ENCODE measurements at places on chromosomes 7 and 10. TPM values are rescaled to one million over a fixed set of nuclear protein-coding genes. Genes with fewer than 3 reads are reported as not detected.

Gene PCDH15
- not detected for total RNA-seq

Gene ADCY1
- 8.4 TPM for total RNA-seq

DNA sequence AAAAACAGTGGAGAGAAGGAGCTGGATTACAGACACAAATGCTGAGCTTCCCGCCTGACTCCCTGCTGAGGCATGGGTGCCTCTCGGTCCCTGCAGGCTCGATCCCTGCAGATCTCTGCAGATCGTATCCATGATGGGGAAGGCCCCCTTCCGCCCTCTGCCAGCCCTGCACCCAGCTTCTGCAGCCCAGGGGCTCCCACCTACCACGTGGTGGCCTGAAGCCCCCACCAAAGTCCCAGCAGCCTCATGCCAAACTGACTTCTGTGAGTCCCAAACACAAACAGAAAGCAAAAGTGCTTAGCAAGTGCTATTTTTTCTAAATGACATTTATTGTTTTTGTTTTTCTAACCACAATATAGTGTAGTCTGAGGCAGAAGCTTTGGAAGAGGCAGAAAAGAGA, 127.1 kb upstream of the CHST15 start:
- no peak for DNase-seq

DNA sequence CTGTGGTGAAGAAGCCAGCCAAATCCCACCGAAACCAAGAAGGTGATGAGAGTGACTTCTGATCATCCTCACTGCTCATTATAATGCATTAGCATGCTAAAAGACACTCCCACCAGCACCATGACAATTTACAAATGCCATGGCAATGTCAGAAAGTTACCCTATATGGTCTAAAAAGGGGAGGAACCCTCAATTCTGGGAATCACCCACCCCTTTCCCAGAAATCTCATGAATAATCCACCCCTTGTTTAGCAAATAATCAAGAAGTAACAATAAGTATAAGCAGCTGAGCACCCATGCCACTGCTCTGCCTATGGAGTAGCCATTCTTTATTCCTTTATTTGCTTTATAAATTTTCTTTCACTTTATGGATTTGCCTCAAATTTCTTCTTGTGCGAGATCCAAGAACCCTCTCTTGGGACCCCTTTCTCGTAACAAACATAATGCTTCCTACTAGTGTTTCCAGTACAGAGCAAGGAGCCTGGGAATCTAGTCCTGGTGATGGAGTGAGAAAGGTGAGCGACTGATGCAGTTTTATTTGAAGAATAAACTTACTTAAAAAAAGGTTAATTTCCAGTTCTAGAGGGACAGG, 18.4 kb upstream of the EXOC6 start:
- no peak for DNase-seq

- no peak for DNase-seq
Measured at GRCh38 chr10:89465196-89465595, 50.8 kb downstream of the IFIT5 start.

Gene PLEKHA8
- 14.8 TPM for total RNA-seq

GRCh38 chr7:17849504-17849903, 90.8 kb downstream of the SNX13 start:
- DNase-seq = peak; percentile 15

Gene ITPRID1
- not detected for total RNA-seq

Gene LIPM
- total RNA-seq = not detected

GRCh38 chr7:122974229-122974628, 21.3 kb downstream of the TAS2R16 start:
- no peak for DNase-seq

DNA sequence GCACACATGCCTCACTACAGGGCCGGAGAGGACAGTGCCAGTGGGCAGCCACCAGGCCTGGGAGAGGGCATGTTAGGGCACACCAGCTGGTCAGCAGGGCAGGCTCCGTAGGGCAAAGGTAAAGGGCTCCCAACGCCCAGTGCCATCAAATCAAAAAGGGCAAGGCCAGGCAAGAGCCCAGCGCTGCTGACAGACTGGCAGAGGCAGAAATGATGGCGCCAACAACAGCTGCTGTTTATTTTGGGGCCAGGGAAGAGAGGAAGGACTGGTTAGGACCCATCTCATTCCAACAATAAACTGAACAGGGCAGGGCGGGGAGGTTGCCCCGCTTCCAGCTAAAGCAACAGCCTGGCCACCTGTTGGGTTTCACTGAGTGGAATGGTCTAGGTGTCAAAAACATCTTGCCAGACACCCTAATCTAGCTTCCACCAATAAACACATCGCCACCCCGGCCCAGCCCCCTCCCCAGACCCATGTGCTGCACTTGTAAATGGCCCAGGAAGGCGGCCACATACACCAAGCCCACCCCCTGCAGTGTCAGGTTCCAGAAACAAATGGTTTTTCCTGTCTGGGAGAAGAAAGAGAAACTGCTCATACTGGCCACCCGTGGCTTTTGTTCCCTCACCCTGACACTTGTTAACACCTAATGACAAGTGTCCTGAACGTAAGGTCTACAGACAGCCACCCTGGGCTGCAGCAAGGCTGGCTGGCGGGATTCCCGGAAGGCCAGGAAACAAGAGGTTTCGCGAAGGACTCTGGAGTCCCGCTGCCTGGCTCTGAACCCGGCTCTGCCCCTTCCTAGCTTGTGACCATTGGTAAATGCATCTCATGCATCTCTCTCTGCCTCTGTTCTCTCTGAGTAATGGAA, 15.3 kb downstream of the SH3PXD2A start:
- no peak for DNase-seq

Gene PNLIPRP3
- total RNA-seq = 98.2 TPM
